ENCODE measurements at places on chromosomes 16 and 17.

DNA sequence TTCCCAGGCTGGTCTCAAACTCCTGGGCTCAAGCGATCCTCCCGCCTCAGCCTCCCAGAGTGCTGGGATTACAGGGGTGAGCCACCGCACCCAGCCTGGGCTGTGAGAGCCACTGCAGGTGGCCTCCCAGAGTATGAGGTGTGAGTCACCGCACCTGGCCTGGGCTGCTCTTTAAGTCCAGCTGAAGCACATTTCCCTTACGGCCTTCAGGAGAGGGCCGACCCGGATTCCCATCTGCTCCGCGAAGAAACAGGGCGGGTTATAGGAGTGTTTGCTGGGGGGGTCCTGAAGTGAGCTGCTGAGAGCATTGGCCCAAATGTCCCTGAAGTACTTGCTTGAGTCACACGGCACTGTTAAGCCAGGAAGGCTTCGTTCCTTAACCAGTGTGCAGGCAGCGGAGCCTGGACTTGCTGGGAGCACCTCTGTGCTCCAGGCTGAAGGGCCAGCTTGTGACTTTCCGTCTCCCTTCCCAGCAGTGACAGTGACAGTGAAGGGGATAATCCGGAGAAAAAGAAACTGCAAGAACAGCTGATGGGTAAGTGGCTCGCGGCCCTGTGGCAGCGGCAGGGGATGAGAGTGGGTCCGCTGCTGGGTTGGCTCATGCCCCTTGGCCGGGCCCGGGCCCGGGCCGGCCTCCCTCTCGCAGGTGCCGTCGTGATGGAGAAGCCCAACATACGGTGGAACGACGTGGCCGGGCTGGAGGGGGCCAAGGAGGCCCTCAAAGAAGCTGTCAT is 7.2 kb downstream of the VPS4A start:
- no peak for DNase-seq

DNA sequence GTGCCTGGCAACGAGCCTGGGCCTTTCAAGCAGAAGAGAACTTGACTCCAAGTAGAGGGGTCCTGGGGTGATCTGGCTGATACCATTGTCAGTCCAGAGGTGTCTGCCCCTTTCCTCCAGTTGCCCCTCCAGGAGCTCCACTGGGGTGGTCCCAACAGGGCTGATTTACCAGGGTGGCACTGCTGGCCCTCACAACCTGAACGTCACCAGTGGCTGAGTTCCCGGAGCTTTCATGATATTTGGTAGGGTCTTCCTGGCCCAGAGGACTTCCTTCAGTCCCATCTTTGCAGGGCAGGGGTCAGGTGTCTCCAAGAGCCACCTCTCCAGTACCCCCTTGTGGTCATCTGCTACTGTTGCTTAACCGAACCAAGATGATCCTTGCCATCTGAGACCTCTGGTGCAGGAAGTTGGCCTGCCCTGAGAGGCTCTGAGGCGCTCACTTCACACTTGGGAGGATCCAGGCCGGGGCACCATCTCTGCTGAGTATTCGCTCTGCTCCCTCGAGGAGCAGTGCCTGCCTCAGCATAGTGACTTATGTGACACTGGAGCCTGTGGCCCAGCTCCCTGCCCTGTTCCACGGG is 3.5 kb downstream of the LIMD2 start:
- peak; percentile 36 for DNase-seq

- no peak for DNase-seq
These were observed 54.8 kb downstream of the GPATCH8 start for GRCh38 chr17:44448412-44448811.

DNA sequence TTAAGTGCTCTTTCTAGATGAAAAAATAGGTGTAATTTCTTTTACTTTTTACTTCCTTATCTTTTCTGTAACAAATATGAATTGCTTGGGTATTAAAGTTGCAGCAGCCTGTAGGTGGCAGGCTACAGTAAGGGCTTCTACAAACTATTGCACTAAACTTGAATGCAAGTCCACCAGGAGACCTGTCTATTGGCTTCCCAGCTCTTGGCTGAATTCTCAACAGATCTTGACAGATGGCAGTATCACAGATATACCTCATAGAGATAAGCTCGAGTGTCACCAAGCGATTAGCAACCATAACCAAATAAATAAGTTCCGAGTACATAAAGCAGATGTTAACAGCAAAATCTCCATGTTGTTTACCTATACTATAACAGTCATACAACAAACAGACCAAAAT is 5.9 kb downstream of the BBS2 start:
- peak; percentile 54 for DNase-seq

DNA sequence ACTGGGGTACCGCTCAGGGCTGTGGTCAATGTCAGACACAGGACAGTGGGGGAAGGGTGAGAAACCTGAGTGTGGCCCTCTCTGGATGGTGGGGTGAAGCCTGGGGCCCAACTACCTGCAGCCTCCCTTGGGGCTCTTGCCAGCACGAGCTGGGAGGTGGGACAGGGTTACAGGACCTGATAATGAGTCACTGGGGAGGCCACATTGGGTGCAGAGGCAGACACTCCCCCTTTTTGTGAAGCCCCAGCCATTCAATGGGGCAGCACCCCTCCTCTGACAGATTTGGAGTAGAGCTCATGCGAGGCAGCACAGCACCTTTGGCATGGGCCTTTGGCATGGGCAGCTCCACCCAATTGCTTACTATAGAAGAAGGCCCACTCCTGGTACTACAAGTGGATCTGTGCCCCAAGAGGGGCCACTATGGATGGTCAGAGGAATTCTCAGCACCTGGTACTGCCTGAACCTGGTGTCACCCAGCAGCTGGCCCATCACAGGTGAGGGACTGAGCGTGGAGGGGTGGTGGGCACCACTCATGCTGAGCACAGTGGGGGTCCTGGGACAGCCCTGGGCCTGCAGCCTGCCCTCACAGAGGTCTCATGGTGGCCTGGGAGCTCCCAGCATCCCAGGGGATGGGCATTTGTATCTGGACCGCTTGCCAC is 45.2 kb upstream of the SMPD3 start:
- no peak for DNase-seq

DNA sequence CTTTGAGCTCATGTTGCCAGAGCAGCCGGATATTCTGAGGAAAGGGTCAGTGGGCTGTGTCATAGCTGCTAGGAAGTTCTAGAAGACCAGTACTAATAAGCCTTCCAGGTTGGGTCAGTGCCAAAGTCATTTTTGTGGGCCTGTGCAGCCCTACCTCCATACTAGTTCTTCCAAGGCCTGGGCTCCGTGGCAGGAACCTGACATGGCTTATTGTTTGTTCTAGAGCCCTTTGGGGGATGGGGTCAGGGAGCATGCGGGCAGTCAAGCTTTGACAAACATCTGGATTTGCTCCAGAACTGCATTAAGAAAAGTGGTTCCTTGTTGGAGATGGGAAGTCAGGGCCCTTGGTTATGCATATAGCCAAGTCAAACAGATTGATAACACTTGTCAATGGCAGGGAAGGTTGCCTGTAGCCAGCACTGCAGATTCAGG is 7.6 kb downstream of the ALKBH5 start:
- no peak for DNase-seq

DNA sequence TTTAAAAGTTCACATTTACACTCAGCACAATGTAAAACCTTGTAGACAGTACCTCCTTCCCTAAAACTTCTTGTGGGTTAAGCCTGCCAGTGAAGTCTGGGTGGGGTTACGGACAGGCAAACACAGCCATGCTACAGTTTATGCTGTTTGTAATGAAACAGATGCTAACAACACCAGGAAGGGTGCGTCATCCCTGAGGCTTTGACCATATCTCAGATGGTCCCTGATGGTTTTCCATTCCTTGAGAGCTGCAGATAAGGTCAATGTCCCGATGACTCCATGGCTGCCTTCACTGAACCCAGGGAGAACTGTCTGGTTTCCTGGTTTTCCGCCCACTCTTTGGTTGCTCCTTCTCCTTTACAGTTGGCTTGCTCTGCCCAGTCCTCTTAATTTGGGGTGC is 29.1 kb downstream of the GAS7 start:
- DNase-seq, result no peak

DNA sequence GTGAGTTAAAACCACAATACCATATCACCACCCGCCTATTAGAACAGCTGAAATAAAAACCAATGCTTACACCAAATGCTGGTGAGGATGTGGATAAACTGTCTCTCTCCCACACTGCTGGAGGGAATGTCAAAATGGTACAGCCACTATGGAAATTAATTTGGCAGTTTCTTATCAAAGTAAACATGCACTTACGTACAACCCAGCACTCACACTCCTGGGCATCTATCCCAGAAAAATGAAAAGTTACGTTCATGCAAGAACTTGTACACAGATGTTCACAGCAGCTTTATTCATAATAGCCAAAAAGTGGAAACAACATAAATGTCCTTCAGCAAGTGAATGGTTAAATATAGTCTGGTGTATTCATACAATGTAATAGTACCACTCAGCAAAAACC is 173.2 kb upstream of the MYOCD start:
- DNase-seq, result no peak

DNA sequence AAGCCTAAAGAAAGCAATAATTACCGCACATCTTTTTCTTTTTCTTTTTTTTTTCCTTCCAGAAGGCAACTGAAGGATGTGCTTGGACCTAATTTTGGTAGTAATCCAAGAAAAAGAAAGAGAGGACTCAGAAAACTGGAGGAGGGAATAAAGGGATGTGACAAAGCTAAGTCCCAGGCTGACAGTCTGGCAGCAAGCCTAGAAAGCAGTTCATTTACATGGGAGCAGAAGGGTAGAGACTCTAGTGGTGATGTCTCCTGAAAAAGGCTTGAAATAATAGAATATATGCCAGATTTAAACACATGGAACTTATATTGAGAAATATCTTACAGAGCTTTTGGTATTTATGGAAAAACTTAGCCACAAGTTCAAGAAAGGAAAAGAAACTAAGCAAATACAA is 101.0 kb upstream of the SHISA6 start:
- DNase-seq, result no peak

DNA sequence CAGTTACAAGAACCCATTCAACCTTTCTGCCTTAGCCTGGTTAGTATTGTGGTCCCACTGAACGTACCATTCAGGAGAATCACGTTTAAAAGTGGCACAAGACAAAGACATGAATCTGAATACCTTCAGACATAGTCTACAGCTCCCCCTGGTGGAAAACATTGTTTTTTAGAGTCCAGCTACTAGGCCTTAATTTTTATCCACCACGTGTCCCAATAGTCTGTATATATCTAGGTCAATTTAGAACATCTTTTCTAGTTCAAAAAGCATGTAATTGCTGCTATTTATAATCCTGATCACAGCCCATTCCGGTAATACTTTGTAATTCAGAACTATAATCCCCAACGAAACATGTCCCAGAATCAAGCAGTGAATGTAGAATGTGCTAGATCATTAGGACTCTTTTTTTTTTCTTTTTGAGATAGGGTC is 13.7 kb upstream of the GUCY2D start:
- peak; percentile 79 for DNase-seq

Data from effector memory CD8-positive, alpha-beta T cell (primary cell).